ENCODE measurements at places on chromosomes 16 and 17.

DNA sequence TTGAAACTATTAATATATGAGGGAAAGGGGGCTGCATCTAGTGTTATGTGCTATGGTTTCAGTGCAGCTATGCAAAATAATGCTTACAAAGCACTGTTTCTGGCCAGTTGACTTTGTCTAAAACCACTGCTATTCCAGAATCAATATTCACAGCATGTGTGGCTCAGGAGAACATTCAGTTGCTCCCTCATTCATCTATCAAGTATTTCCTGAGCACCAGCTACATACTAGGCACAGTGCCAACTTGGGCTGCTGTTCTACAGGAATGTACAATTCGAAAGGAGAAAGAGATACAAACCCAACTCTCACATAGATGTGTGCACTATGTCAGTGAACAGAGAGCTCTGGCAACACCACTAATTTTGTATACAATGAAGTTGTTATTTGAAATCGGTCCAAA is 183.0 kb downstream of the PHKB start:
- H3K27me3 ChIP-seq = no peaks in the 10 kb centered on the region
- peaks cover 13% of the 10 kb centered on the region for H3K36me3 ChIP-seq
- H3K4me3 ChIP-seq = no peak overlapping the region
- H3K27ac ChIP-seq = no peak overlapping the region
- no peak for DNase-seq

GRCh38 chr16:82899731-82900450 is 273.1 kb downstream of the CDH13 start:
- H3K27me3 ChIP-seq = peaks cover 2% of the 10 kb centered on the region
- no peak overlapping the region for H3K27ac ChIP-seq
- H3K4me1 ChIP-seq = no peaks in the 10 kb centered on the region
- no peaks in the 10 kb centered on the region for H3K36me3 ChIP-seq
- H3K4me3 ChIP-seq = no peak overlapping the region
- no peak for DNase-seq

- no peaks in the 10 kb centered on the region for H3K27me3 ChIP-seq
- H3K4me3 ChIP-seq = no peak overlapping the region
- H3K27ac ChIP-seq = no peak overlapping the region
- DNase-seq = no peak
- peaks cover 7% of the 10 kb centered on the region for H3K4me1 ChIP-seq
Measured at GRCh38 chr16:78115659-78116058, 16.2 kb downstream of the WWOX start.

DNA sequence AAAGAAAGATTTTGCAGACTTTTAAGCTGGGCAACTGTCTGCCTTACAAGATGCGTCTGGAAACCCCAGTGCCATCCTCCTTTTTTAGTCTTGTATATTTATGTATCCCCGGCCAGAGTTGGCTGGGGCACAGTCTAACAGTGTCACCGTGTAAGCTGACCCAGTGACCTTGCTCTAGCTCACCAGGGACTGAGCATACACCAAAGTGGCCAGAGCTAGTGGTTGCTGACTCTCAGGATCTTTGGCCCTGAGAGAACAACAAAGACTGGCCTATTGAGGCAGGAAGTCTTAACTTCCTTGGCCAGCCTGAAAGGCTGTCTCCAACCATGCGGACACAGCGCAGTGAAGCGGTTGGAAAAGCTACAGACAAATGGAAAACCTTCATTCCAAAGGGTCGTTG is 745.2 kb downstream of the WWOX start:
- no peak overlapping the region for H3K27ac ChIP-seq
- no peak overlapping the region for H3K4me3 ChIP-seq
- DNase-seq = no peak
- H3K27me3 ChIP-seq = no peaks in the 10 kb centered on the region

- DNase-seq = no peak
- no peaks in the 10 kb centered on the region for H3K27me3 ChIP-seq
- no peak overlapping the region for H3K4me3 ChIP-seq
- no peak overlapping the region for H3K27ac ChIP-seq
- H3K36me3 ChIP-seq = no peaks in the 10 kb centered on the region
Measured at GRCh38 chr16:79012671-79013434, 587.7 kb downstream of the MAF start.

GRCh38 chr17:60065136-60065535 is 13.6 kb downstream of the HEATR6 start:
- no peaks in the 10 kb centered on the region for H3K27me3 ChIP-seq
- H3K36me3 ChIP-seq = peaks cover 40% of the 10 kb centered on the region

DNA sequence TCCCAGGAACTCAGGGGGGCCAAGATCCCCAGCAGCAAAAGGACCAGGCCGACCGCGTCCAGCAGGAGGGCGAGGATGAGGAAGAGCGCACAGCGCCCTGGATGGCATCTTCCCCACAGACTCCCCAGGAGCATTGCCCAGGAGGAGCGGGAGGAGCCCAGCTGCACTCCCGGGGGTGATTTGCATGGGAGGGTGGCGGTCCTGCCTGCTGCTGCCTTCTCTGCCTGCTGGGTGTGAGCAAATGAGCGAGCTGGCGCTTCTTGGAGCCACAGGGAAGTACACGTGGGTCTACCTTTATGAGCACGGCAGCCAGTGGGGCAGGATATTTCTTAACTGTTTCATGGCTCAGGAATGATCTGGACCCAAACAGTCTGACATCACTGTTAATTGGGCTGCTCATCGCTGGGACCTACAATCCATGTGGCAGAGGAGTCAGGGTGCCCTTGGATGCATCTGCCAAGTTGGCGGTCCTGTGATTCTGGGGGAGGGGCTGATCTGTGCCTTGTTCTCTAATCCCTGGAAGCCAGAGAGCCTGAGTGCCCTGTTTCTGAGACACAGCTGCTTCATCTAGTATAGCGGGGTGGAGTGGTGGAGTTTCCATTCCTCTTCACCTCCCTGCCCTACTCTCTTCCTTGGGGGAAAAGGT is at the start of gene TMEM238L:
TSS of gene TMEM238L (minus strand) at position 270 of the 646 bp plus-strand sequence. CDS start at position 134, 136 bp downstream.
- no peaks in the 10 kb centered on the region for H3K4me1 ChIP-seq
- no peak within 1 kb of the TSS for H3K4me3 ChIP-seq
- no peak for DNase-seq
- no peaks in the 10 kb centered on the region for H3K36me3 ChIP-seq
- no peak within 1 kb of the TSS for H3K27ac ChIP-seq

DNA sequence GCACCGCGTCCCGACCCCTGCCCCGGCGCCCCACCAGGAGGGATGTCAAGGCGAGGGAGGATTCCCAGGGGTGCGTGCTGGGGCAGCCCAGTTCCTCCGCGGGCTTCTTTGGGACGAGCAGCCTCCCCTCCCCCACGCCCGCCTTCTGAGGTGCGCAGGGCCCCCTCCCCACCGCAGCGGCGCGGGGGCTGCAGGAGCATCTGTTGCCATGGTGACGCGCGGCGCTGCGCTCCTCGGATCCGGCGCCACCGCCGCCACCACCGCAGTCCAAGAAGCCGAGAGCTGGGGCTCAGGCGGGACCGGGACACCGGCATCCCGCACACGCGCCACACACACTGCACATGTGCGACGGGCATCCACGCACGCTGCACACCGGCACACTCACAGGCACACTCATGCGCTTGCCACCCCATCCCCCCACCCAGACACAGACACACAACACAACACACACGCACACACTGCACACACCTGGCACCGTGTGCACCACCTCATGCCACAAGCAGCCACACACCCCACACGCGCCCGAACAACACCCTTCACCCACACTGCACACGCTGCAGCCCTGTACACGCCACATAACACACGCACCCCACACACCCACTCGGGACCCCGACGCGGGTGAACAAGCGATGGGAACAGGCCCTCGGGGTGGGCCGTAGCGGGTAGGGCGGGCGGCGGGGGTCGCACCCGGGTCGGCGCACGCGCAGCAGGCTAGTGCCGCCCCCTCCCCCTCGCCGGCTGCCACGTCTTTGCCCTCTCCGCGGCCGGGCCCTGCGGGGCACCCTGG is 17.0 kb downstream of the ENPP7 start:
- H3K36me3 ChIP-seq = no peaks in the 10 kb centered on the region
- DNase-seq = no peak
- H3K4me1 ChIP-seq = peaks cover 21% of the 10 kb centered on the region
- peaks cover 38% of the 10 kb centered on the region for H3K27me3 ChIP-seq
- H3K4me3 ChIP-seq = peak overlapping the region; percentile 38

- peaks cover 2% of the 10 kb centered on the region for H3K36me3 ChIP-seq
- no peaks in the 10 kb centered on the region for H3K27me3 ChIP-seq
- DNase-seq = peak; percentile 90
- H3K4me3 ChIP-seq = peak within 1 kb of the TSS; percentile 97
- peak within 1 kb of the TSS; percentile 98 for H3K27ac ChIP-seq
- H3K4me1 ChIP-seq = peaks cover 74% of the 10 kb centered on the region
Measured at GRCh38 chr17:50507871-50508572, at the start of gene MYCBPAP. TSS of gene MYCBPAP (plus strand) at chr17:50508439. CDS start at chr17:50508675, 236 bp downstream.

Measured in activated CD8-positive, alpha-beta T cell treated with anti-CD3 and anti-CD28 coated beads, Interleukin-2, amount 10 ng/mL, durations not matched to agents 7 days and 5 days (primary cell).